ENCODE measurements at places on chromosomes 2 and 18.

DNA sequence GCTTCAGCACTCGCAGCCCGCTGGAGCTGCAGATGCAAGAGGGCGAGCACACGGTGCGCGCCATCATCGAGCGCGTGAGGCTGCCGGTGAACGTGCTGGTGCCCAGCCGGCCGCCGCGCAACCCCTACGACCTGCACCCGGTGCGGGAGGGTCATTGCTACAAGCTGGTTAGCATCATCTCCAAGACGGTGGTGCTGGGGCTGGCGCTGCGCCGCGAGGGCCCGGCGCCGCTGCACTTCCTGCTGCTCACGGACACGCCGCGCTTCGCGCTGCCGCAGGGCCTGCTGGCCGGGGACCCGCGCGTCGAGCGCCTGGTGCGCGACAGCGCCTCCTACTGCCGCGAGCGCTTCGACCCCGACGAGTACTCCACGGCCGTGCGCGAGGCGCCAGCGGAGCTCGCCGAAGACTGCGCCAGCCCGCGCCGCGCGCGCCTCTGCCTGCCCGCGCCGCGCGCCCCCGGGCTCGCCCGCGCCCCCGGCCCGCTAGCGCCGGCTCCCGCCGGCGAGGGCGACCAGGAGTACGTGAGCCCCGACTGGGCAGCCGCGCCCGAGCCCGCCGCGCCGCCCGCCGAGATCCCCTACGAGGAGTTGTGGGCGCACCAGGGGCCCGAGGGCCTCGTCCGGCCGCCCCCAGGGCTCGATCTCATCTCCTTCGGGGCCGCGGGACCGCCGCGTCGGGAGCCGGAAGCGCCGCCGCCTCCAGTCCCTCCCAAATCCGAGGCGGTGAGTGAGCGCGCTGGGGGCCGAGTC, 11.8 kb downstream of the GAREM2 start:
- peak; percentile 80 for DNase-seq

GRCh38 chr18:76350134-76351025, 144.7 kb downstream of the ZNF516 start:
- DNase-seq = no peak

- DNase-seq = no peak
Measured at GRCh38 chr2:192391041-192391440, 196.3 kb upstream of the TMEFF2 start.

GRCh38 chr18:4405965-4406364, 49.1 kb downstream of the DLGAP1 start:
- no peak for DNase-seq

DNA sequence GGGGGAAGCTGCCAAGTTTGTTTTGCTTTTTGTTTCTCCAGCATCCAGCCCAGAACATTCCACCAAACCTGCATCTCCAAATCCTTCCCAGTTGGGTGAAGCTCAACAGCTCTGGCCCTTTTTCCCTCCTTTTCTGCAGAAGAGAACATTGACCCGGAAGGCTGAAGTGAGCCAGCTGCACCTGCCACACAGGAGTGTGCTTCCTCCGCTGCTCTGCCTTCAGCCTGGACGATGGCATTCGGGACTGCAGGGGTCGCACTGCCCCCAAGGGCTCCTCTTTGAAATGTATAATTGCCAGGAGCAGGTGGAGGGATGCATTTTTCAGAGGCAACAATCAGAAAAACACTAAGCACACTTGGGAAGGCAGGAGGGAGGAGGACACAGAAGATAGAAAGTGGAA, 41.8 kb downstream of the ST8SIA5 start:
- DNase-seq = no peak
